ENCODE measurements at places on chromosomes 5 and 9. TPM values are rescaled to one million over a fixed set of nuclear protein-coding genes. Genes with fewer than 3 reads are reported as not detected.

FANCG gene
- polyA plus RNA-seq, result 5.6 TPM

FOXD4L4 gene
- 0.22 TPM for polyA plus RNA-seq

ANKRD31 gene
- polyA plus RNA-seq, result 0.08 TPM

RNF180 gene
- polyA plus RNA-seq, result 3.4 TPM

SPATA31C1 gene
- polyA plus RNA-seq, result not detected

ADAMTSL1 gene
- polyA plus RNA-seq, result 0.56 TPM

INSYN2B gene
- polyA plus RNA-seq, result 0.28 TPM

ARHGEF39 gene
- polyA plus RNA-seq, result 0.82 TPM

Measured in adipose tissue (tissue), 3 donors.